ENCODE measurements at places on chromosomes 3 and 15.

GRCh38 chr3:193942516-193943055 lies 193.4 kb upstream of the HES1 start:
- no peak for DNase-seq

- no peak for DNase-seq
Measured at GRCh38 chr3:126784254-126784653, 80.2 kb downstream of the CHCHD6 start.

- no peak for DNase-seq
Measured at GRCh38 chr3:52068730-52069129, 12.4 kb upstream of the DUSP7 start.

DNA sequence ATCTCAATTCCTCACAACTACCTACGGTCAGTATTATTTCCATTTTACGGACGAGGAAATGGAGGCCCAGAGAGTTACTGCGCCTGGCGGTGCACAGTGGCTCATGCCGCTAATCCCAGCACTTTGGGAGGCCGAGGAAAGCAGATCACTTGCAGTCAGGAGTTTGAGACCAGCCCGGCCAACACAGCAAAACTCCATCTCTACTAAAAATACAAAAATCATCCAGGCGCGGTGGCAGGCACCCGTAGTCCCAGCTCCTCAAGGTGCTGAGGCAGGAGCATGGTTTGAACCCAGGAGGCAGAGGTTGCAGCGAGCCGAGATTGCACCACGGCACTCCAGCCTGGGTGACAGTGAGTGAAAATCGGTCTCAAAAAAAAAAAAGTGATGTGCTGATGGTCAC lies 187.3 kb downstream of the XXYLT1 start:
- no peak for DNase-seq

DNA sequence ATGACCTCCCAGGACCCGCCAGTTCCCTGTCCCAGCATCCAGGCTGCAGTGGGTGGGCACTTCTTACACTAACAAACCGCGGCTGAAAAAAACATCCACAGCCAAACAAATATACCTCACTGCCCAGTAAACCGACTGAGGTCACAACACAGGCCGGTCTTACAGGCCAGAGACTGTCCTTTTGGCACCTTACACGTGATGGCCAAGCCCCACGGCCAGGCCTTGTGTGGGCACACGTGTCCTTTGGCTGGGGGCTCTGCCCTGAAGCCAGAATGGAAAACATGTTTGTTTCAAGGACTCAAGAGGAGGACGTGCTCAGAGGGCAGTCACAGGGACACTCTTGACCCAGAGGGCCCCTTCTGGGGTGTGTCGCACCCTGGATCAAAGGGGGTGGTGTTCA lies 9.8 kb downstream of the SLC38A3 start:
- no peak for DNase-seq

GRCh38 chr3:7695049-7695448 lies 806.6 kb upstream of the LMCD1 start:
- no peak for DNase-seq

DNA sequence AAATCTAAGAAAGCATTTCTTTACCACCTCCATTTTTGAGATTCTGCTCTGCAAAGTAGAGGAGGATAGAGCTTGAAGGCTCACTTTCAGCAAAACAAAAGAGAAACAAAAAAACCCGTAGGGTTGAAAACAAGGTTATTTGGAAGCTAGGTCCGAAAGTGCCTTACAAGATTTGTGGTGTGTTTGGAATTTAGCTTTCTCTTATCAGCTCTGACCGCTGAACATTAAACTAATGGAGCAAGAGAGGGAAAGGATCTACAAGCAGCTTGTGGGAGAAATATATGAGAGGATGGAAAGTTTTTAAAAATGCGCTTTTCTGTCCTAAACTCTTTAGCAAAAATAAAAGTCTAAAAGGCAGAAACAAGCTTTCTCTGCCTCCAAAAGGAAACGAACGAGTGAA lies 545.5 kb downstream of the NTRK3 start:
- DNase-seq = no peak
